ENCODE measurements at places on chromosomes 3 and 15. TPM values are rescaled to one million over a fixed set of nuclear protein-coding genes. Genes with fewer than 3 reads are reported as not detected.
A peak's percentile ranks its signal among the peaks of the same experiment; 100 is the strongest.

GRCh38 chr15:33675246-33675645, 293.1 kb upstream of the CHRM5 start:
- no peak for DNase-seq

DNA sequence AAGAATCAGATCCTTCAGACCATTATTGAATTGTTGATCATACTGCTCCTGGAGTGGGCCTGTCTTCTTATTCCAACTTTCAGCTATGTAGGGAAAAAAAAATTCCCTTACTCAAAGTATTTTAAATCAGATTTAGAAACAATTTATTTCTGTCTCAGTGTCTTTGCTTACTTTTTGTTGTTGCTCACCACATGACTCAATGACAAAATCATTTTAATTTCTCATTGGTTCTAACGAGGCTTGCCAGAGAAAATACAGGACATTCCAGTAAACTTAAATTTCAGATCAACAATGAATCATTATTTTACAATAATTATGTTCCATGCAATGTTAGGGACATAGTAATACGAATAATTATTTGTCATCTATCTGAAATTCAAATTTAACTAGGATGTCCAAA, 748.5 kb upstream of the CBLB start:
- DNase-seq = no peak

GRCh38 chr15:27529399-27529798, 558.4 kb downstream of the GABRG3 start:
- DNase-seq = no peak

DNA sequence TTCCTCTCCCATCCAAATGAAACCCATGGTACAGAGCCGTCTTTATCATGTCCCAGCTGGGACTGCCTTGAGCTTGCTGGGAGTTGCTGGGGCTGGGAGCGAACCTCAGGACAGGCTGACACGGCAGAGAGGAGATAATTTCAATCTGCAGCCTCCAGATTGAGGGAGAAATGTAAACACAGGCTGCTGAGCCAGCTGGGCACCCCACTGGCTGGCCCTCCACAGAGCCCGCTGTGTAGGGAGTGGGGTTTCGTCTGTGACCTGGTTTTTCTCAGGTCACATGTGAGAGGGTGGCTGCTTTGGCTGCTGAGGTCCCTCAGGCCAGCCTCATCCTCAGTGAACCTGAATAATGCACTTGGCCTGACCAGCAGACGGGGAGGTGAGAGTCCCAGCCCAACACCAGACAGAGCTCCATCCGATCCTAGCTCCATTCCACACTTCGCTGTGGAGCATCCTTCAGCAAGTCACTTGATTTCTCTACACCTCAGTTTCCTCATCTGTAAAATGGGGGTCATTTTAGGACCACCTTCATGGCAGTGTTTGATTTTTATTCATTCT, 121.6 kb upstream of the MRPS22 start:
- no peak for DNase-seq

GRCh38 chr15:69990566-69991421, 106.9 kb downstream of the TLE3 start:
- DNase-seq = peak; percentile 20

- DNase-seq = no peak
Observed at GRCh38 chr15:87949151-87949574, 307.4 kb downstream of the NTRK3 start.

- no peak for DNase-seq
Observed at GRCh38 chr15:49865925-49866757, 245.3 kb downstream of the DTWD1 start.

DNA sequence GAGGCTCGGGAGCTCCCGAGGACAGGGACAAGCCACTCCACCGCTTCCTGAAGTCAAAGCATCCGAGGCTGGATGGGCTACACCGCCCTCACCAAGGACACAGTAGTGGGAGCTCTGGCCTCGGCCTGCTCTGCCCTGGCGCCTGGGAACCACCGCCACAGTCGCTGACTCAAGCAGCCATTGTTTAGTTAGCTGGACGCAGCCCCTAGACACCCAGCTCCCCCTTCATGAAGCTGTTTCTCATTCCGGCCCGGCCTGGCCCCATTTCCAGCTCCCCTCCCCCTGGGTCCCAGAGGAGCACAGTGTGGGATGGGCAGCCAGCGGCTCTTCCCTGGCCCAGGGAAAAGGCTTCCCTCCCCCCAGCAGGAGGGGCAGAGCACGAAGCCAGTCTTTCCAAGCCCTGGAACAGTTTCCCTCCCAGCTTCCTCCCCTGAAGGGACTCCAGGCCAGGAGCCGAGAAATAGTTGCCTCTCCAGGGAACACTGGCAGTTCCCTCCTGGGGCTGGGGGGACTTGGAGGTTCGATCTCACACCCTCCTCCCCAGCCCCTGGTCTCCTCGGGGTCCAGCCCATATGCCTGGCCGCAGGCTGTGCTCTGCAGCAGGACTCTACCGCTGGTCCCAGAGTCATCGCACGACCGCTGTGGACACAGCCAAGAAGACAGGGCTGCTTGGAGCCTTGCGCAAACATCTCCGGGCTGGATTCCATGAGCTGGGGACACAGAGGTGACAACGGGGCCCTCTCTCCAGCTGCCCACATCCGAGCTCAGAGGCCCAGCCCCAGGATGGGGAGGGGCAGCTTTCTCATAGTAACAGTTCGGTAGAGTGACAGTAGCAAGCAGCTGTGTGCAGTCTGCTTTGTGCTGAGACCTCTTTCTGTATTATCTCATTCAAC, 10.0 kb downstream of the PLXND1 start:
- DNase-seq = peak; percentile 94

- DNase-seq = no peak
Observed at GRCh38 chr3:194058189-194058571, 77.8 kb upstream of the HES1 start.

DNA sequence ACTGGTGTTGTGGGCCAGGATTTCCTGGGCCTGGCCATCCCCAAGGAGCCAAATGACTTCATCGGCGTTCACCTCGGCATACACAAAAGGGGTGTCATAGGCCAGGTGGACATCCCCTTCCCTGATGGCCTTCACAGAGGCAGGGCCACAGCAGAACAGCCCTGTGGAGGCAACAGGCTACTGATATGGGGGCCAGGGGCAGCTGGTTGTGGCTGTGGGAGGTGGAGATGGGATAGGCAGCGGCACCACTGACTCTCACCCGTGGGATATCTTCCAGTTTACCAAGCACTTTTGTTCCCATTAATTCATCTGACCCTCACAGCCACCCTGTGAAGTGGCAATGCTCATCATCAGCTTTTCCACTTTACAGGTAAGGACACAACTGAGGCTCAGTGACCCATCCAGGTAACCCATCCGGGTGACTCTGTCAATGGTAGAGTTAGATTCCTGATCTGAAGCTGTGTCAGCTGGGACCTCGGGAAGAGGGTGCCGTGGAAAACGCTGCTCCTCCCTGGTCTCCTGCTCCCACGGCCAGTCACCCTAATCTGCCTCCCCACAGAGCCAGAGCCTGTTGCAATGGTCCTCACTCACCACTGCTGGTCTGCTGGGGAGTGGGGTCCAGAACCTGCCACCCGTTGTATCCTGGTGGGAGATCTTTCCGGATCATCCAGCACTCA, 15.3 kb upstream of the TGM5 start:
- DNase-seq = no peak

DNA sequence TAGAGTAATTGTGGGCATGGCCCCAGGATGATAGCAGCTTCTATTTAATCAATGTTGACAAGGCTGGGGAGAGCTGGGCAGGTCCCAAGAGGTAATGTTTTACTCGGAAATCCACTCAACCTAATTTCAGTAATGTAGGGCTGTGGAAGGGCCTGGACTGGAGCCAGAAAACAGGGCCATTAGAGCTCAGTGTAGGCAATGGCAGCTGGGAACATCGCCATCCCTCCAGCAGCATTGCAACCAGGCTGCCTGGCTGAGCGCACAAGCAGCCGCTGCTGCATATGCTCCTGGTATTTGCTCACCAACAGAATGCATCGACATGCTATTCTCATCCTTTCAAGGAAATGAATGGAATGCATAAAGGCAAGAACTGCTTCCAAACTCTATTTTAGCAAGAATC, 90.0 kb downstream of the GAP43 start:
- DNase-seq = no peak

DNA sequence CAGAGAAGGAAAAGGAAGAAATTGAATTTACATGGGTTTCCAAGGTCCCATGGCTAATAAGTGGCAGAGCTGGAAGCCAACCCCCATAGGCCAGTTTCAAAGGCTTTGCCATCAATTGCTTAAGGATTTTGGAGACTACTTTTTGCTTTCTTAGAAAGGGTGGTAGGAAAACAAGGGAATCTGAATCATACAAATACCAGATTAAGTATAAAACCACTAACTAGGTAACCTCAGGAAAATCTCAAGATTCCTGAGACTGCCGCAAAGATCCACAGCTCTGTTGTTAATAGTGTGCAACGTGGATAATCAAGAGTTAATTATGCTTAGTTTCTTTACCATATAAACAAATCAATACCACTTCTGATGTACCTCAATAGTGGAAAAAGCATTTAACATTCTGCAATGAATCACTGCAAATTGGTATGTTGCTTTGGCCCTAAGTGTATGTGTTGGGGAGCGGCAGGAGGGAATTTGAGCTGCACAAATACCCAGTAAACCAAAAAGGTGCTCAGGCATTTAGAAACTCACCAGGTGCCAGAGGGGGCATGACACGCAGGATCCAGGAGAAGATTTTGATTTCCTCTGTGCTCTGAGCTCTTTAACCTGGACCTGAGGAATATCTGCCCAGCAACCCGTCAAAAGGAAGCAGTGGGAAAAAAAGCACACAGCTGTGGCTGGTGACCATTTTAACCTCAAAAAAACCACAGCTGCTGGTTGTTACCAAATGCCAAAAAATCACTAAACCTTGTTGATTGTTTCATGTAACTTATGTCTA, 22.0 kb downstream of the AADAC start:
- DNase-seq = no peak

GRCh38 chr3:50536471-50537180, 30.9 kb downstream of the C3orf18 start:
- DNase-seq = no peak

DNA sequence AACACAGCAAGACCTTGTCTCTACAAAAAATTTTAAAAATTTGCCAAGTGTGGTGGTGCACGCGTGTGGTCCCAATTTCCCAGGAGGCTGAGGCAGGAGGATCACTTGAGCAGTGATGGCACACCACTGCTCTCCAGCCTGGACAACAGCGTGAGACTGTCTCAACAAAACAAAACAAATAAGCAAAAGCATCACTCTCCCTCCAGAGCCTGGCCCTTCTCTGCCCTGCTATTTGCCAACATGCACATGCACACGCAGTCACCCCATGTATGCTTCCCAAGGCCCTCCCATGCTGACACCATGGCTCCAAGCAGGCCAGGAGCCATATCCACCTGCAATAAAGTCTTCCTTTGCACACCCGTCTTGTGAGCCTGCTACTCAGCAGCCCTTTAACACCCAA, 2.1 kb downstream of the KIF9 start:
- peak; percentile 66 for DNase-seq

GRCh38 chr15:78142332-78142731, 6.8 kb upstream of the IDH3A start:
- no peak for DNase-seq

DNA sequence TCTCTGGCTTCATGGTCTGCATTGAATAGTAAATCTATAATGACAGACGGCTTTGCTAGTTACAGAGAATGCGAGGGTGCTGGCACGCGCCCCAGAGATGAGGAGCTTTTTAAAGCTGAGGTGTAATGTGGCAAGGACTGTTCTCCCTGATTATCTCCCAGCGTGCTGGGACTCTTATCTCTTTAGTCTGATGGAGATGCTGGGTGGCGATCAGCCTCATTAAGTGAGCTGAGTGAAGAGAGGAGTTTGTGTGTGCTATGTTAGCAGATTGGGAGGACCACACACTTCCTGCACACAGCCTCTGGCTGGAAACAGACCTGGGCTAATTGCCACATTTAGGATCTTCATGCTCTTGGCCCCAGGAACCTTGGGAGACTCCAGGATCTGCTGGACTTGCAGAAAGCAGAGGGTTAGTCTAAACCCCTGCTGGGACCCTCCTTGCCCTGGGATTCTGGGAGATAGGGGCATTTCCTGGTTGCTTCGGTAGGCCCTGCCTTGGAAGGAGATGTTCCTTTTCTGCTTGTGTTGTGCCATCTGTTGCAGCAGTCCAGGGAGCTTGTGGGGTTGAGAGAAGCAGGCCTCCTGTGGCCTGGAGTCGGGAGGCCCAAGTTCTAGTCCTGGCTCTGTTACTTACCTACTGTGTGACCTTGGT, 15.0 kb downstream of the PDIA5 start:
- DNase-seq = no peak

GRCh38 chr3:14371573-14372474, 30.6 kb upstream of the SLC6A6 start:
- DNase-seq = peak; percentile 95

DNA sequence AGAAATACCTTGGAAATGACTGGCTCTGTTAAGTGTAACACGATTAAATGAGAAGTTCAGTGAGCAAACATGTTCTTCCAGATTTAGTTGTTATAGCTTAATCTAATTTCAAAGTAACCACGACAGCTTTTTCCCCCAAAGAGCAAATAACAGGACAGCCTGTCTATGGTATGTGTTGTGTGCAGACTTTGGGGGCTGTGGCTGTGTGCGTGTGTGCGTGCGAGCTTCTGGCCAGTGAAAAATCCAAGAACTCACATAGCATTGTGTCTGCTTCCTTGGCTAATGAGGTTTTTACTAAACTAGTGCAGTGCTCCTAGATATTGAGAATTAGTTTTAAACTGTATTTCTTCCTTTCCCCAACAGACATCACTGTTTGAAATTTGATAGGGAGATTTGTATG, 167.1 kb downstream of the CACNA1D start:
- DNase-seq = no peak

DNA sequence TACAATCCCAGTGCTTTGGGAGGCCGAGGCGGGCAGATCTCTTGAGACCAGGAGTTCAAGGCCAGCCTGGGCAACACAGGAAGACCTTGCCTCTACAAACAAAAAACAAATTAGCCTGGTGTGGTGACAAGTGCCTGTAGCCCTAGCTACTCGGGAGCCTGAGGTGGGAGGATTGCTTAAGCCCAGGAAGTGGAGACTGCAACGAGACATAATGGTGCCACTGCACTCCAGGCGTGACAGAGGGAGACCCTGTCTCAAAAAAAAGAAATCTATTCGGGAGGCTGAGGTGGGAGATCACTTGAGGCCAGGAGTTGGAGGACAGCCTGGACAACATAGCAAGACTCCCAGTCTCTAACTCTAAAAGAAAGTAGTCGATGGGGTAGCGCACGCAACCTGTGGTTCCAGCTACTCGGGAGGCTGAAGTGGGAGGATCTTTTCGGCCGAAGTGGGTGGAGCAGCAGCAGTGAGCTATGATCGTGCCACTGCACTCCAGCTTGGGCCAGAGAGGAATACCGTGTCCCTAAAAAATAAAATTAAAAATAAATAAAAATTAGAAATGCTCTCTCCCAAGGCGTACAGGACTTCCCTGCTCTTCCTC, 775 bp downstream of the C3orf33 start:
- DNase-seq = peak; percentile 74

FGF7 gene
- total RNA-seq = 7.2 TPM

HOMER2 gene
- total RNA-seq = 41.6 TPM

GOLGA8S gene
- 1.1 TPM for total RNA-seq

SCG5 gene
- total RNA-seq = 0.30 TPM

CCDC39 gene
- not detected for total RNA-seq

DNAH12 gene
- 0.22 TPM for total RNA-seq

ALPK3 gene
- 190 TPM for total RNA-seq

PLA2G4B gene
- total RNA-seq = 3.4 TPM

TGM5 gene
- total RNA-seq = not detected

PROS1 gene
- total RNA-seq = 275 TPM

EFHB gene
- total RNA-seq = 0.59 TPM
